Stimulated activated CD4-positive, alpha-beta T cell treated with anti-CD3 and anti-CD28 coated beads, TNF-alpha, amount 100 ng/mL, for 1 hour (primary cell): ENCODE measurements at places on chromosomes 2 and 18.

- DNase-seq = no peak
These were observed 127.9 kb upstream of the PGAP1 start for GRCh38 chr2:197054437-197054836.

- no peak for DNase-seq
These were observed 63.8 kb downstream of the MYO3B start for GRCh38 chr2:170241756-170242155.

DNA sequence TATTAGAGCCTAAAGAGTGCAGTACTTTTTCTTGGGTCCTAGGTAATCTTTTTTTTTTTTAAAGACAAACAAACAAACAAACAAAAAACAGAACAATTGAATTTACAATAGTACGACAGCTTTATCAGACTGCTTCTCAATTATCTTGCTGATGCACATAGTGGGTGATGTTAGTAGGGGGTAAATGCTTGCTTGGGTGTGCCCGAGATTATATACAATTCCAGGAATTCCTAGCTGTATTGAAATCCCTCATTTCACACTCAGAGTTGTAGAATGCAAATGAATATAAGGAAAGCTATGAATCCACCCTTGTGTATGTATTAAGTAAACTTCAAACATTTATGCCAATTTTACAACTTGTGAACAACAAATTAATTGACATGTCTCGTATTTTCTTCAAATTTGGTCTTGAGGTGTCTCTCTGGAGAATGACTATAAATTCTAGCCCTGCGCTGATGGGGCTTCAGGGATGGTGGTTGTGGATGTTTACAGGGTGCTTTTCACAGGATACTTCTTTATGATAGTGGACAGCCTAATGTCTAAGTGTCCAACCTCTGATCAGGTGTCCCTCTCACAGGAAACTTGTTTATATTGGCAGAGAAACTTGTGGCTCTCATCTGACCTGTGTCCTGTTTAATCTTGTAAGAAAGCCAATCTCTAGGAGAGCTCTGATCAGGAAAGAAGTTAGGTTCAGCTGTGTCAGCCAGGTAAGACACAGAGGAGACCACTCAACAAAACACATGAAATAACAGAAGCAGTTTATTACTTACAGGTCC is 61.9 kb upstream of the SLC39A10 start:
- DNase-seq = no peak

DNA sequence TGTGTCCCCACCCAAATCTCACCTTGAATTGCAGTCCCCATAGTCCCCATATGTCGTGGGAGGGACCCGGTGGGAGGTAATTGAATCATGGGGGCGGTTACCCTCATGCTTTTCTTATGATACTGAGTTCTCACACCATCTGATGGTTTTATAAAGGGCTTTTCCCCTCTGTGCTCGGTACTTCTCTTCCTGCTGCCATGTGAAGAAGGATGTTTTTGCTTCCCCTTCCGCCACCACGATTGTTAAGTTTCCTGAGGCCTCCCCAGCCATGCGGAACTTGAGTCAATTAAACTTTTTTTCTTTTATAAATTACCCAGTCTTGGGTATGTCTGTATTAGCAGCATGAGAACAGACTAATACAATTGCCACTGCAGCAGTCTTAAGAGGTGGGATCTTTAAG is 134.9 kb downstream of the LTBP1 start:
- no peak for DNase-seq

DNA sequence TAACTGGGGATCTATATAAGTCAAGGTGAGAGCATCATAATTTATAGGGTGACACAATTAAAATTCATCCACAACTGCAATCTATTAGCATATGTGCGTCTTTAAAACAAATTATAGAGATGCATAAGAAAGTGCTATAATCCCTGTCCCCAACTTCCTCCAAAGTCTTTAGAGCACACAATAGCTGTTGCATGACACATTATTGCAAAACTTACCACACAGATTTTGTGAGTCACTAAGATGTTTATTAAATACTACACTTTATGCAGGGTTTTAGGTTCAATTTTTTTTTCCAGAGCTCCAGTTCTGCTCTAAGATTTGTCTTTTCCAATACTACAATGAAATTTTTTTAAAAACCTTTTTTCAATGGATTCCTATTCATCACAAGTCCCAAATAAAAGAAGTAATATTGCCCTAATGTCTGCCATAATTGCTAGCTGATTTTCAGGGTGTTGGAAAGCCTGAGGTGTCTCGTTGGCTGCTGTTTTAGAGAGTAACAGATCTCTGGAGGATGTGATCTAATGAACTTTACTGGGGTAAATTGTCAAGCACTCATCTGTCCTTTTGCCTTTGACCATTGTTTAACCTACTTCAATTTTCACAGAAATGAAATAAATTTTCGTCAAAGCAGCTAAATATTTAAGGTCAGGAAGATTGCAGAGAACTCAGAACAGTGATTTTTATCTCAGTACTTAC is 250.5 kb upstream of the NETO1 start:
- no peak for DNase-seq

DNA sequence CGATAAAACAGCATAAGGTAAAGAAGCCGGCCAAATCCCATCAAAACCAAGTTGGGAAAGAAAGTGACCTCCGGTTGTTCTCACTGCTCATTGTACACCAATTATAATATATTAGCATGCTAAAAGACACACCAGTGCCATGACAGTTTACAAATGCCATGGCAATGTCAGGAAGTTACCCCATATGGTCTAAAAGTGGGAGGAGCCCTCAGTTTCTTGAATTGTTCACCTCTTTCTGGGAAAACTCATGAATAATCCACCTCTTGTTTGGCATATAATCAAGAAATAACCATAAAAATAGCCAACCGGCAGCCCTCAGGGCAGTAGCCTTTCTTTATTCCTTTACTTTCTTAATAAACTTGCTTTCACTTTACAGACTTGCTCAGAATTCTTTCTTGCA is 544.9 kb upstream of the SETBP1 start:
- no peak for DNase-seq

DNA sequence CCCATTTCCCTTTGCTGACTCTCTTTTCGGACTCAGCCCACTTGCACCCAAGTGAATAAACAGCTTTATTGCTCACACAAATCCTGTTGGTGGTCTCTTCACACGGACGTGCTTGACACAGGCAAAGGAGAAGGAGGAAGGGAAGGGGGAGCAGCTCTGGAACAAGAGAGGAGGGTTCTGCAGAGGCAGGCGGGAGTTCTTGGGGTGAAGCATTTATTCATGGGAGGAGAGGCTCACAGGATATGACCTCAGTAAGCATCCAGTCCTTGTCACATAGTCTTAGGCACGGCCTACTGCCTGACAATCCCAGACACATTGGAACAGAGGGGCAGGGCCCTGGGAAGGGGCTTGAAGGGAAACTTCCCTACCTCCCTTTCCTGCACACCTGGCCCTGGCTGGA is 171.7 kb upstream of the HS6ST1 start:
- no peak for DNase-seq

- DNase-seq = no peak
These were observed 71.0 kb upstream of the DAPL1 start for GRCh38 chr2:158723921-158724802.

DNA sequence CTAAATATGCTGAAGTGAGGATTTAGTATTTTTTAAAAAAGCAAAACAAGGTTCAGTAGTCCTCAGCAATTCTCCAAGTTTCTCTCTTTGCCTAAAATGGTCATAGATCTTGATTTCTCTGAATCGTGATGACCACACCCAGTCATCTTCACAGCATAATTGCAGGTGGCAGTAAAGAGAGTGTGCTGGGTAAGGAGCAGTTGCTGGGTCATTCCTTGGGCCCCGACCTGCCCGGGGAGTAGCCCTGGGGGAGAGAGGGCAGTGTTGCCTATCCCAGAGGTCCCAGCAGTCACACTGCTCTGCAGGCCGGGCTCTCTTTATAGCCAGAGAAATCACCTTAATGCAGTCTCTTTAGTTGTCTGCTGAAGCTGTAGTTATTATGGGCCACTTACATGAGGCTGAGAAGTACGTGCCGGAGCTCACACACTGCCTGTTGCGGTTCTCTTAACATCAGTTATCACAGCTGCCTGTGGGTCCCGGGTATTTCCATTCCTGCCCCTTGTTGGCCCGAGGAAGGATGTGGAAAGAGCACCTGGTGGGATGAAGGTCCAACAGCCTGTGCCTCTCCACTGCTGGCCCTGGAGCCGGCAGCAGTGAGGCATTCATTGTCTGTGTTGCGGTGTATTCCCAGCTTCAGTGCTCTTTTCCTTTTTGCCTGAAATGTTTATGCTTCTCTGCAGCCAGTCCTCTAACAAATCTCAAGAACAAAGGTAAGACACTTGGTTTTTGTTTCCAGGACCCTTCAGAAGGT is 230.1 kb downstream of the ALPK2 start:
- DNase-seq = no peak

DNA sequence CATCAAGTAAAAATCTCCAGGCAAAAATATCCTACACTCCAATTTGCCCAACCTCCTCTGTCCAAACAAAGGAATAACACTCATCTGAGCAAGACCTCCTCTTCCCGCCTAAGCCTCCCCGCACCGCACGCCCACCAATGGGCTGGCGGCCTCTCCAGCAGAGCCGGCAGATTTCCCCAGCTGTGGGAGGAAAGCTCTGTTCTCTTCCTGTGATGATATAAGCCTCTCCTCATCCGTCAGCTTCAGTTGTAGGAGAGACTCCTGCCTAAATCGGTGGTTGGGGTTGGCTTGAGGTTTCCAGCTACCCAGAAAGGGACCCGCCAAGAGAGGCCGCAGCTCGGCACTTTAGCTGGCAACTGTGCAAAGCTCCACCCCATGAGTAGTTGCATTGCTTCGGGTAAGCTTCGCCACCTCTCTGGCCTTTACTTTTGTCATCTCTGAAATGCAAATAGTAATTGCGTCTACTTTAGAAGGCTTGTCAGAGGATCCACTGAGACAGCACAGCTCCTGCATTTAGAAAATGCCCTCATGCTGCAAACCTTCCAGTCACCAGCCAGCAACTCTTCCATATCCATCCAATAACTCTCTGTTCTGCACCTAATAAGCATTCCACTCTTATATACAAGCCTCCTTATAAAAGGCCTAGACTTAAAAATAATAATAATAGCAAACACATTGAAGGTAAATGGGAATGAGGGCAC is 146.4 kb downstream of the MYT1L start:
- no peak for DNase-seq

DNA sequence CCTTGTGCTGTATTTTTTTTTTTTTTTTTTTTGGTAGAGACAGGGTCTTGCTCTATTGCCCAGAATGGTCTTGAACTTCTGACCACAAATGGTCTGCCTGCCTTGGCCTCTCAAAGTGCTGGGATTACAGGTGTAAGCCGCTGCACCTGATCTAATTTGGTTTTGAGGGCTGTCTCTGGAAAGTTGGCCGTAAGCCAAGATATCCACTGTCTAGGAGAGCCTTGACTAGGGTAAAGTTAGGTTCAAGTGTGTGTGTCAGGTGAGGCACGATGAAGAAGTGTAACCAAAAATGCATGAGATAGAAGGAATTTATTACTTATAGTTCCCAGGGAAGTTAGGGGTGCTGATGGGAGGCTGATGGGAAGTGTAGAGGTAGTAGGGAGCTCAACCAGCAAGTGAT is 46.7 kb downstream of the INO80C start:
- DNase-seq = no peak

DNA sequence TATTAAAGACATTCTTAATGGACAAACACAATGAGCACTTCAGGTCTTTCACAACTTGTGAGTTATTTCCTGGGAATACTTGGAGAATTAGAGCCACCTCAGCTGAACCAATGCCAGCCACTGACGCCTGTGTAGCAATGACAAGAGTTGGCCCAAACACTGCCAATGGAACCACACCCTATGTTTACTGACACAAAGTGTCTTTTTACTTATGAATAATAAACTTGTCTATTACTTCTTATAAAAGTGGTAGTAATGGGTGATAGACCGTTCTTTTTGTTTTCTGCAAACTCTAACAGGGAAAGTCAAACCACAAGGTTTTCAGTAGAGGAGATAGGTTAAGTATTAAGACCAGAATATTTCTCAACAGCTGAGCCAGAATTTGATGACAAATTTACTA is 12.5 kb upstream of the CHAC2 start:
- no peak for DNase-seq

GRCh38 chr2:108257757-108258331 is 18.1 kb downstream of the SULT1C3 start:
- DNase-seq = no peak

DNA sequence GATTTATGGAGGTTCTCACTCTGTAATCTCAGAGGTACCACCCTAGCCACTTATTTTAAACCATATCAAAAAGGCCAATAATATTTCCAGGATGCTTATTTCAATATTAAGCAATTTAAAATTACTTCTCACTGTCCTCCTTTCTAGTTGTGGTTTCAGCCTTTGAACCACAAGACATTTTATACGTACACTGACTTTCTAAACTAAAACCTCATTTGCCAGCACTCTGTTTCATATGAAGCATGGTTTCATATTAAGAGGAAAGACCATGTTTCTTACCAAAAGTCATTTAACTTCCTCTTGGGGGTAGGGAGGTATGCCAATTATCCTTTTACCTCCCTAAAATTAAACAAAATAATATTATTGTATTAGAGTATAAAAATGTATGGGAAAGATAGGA is 399.8 kb downstream of the CDH7 start:
- DNase-seq = no peak

DNA sequence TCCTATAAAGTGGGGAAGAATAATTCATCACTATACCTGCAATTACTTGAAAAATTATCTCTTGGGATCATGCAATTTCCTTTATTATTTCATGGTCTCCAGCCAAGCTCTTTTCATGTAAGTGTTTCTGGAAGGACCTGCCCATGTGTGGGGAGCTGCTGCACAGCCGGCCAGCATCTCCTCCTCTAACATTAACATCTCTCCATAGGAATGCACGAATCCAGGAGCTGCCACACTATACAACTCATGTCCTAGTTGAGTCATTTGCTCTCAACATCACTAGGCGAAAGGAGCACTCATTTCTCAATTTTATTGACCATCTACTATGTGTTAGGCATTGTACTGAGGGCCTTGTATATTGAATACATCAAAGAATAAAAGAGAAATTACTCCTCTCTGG is 144.3 kb upstream of the ERBB4 start:
- no peak for DNase-seq

- no peak for DNase-seq
These were observed 6.3 kb downstream of the THOC1 start for GRCh38 chr18:261398-262073.
